ENCODE measurements at places on chromosomes 7 and 10.

DNA sequence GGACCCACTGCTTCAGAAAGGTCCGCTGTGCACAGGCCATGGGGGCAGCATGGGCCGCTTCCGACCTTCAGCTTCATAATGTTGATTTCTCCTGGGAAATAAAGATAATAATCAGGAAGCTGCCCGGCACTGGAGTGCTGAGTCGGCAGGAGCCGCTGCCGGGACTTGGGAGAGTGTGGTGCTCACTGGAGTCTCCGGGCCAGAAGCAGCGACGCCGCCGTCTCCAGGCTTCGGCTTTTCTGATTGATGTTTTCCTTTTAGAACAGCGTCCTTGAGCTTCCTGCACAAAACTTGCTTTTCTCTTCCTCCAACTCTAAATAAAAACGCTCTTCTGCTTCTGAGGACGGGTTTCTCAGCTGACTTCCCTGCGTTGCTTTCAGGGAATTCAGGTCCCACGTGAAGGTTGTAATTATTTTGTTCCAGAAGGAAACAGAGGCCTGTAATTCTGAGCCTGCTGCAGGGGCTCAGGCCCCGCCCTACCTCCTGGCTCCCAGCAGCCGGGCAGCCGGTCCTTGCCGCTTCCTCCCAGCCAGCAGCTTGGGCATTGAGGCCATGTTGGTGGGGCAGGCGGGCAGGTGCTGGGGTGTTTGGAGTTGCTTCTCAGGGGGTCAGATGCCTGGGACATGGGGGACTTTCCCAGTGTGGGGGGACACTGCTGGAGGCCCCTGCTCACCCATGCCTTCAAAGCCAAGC is 14.7 kb downstream of the PWWP2B start:
- no peak for DNase-seq

GRCh38 chr10:30858499-30858898 is 173.2 kb downstream of the ZNF438 start:
- no peak for DNase-seq

- DNase-seq = no peak
Measured at GRCh38 chr7:65744406-65744805, 128.5 kb upstream of the VKORC1L1 start.

DNA sequence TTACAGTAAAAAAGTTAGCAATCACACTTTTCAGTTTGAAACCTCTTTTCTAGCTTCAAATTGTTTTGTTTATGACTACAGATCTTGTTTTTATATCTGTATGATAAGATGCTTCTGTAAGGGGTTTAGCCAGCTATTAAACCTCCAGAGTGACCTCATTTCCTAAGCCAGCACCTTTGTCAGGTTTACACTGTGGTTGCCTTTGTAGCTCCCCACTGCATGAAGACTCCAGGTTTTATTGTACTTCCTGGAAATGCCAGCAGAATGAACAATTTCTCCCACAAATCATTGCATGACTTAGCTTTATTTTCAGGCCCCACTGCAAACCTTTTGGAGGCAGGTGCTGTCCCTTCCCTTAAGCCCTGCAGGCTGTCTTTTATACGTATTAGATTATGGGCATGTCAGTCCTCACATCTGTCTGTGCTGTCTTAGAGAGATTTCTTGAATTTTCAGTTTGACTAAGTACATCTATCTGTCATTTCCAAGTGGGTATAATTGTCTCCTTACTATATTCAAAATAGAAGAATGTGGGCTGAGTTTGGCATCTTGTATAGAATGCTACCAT is 8.2 kb upstream of the AGR3 start:
- DNase-seq = no peak

GRCh38 chr7:122425731-122426130 is 121.2 kb upstream of the FEZF1 start:
- DNase-seq = no peak

DNA sequence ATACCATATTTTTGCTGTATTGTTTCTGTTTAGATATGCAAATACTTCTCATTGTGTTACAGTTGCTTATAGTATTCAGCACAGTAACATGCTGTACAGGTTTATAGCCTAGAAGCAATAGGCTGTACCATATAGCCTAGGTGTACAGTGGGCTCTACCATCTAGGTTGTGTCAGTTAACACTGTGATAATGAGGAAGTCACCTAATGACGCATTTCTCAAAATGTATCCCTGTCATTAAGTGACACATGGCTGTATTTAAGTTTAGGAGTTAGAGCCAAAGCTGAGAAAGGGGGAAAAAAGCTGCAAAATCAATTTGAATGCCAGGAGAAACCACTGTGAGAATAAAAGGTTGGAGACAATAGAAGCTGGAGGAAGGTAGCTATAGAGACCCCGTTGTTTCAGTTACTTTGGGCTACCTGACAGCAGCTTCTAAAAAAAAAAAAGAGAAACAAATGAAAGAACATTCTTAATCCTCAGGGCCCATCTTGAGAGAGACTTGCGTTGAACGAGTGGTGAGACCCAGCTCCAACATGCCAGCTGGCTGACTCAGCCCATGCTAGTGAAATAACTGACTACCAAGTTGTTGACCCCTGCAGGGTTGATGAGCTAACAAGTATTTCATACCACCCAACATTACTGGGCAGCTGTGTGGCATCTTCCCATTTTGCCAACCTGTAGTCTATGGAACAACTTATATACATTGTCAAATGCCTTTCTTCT is 8.7 kb downstream of the STARD3NL start:
- DNase-seq = no peak

GRCh38 chr7:102837802-102838201 is 75.0 kb upstream of the LRRC17 start:
- DNase-seq = no peak

- no peak for DNase-seq
Measured at GRCh38 chr10:132612571-132613504, 75.3 kb downstream of the INPP5A start.

DNA sequence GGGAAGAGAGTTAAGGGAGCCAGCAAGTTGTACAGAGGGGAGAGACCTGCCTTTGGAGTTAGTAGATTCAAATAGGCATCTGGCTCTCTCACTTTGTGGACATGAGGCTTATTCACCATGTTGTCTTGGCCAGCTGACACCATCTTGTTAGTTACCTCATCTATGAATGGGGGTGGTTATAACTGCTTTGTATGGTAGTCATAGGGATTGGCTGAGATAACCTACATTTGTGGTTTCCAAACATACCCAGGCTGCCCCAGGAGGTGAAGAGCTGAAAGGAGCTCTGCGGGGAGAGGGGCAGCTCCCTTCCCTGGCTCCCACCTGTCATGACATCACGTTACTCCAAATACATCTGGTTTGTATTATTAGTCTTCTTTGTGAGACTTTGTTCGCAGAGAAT is 393.3 kb upstream of the AUTS2 start:
- DNase-seq = no peak

DNA sequence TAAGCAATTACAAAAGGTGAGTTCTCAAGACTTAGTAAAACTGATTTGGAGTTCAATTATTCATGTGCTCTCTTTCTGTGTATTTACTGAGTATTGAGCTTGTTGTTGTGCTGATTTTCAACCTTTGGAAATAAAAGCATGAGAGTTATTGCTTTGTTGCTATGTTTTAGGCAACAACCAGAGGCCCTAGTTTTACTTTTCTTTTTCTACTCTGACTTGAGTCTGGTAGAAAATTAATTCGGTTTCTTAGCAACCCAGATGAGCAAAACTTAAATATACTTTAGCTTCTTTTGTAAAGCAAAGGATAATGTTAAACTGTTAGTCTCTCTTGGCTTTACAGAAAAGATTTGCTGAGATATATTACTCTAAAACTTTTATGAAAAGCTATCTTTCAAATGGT is 66.4 kb upstream of the SCIN start:
- no peak for DNase-seq

DNA sequence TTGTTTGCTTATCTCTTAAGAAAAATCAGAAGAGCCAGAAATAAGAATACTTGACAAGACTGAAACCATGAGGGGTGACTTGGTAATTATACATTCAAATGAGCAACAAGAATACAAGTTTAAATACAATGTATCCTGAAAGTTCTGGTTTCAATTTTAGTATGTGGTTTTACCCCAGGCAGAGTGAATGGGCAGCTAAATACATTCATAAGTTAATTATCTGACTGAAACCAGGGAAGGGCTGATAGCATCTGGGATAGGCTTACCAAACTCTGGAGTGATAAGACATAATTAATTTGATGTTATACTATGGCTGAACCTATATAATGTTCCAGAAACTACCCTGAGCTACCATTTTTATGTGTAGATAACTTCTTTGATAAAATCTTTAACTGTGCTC is 252.2 kb upstream of the PLXNA4 start:
- DNase-seq = no peak

DNA sequence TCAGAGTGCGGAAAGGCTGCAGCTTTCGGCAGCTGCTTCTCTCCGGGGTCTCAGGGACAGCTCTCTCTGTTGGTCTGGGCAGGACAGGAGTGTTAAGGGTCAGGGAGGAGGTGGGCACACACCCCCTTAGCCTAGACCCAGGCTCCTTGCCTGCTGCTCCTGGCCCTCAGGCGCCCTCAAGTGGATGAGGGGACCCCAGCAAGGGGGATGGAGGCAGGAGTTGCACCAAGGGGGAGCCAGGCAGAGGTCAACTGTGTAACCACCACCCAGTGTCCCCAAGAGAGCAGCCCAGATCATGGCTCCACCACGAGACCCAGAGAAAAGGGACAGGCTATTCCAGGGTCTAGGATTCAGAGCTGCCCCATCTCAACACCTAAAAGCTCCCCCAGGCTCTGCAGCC is 26.9 kb downstream of the SPOCK2 start:
- DNase-seq = no peak

- no peak for DNase-seq
Measured at GRCh38 chr7:29398011-29398410, 165.6 kb upstream of the PRR15 start.

DNA sequence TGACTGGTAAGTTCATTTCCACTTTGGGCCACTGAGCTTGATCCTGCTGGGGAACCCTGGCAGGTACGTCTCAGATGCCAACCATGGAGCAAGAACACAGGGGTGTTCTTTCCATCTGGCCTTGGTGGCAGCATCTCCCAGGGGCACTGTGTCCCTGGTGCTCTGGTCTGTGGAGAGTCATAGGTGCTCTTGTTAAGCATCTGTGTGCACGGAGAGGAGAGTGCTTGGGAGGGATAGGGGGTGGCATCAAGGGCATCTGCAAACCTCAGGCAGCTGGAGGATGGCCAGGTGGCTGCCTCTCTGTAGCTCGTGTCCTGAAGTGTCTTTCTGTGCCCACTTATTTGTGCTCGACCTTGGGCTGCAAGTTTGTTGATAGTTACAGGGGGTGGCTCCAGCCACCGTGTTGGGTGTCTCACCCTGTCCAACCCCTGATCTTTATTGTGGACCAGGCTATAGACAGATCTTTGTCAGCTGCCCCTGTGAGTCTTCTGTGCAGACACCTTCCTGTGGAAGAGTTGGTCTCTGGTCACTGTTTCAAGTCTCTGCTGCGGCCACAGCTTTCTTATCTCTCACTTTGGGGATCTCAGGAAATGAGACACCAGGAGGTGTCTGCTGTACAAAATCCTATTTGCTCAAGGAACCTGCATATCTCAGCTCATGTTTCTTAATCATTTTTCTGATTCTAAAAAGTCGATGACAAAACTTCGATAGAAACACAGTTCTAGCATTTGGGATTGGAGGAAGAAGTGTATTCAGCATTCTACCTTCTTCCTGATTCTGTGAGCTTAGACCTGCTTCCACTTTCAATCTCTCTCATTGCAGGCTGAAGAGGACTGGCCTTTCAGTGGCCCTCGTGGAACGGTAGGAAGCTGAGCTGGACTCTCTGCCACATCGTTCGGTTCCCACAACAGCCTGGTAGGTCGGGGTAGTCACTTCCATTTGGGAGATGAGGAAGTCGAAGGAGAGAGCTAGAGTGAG is 17.2 kb upstream of the GIMAP8 start:
- DNase-seq = no peak

- DNase-seq = no peak
Measured at GRCh38 chr10:50544857-50545429, 78.8 kb downstream of the SGMS1 start.

GRCh38 chr7:112134039-112134438 is 72.2 kb downstream of the DOCK4 start:
- no peak for DNase-seq

- no peak for DNase-seq
Measured at GRCh38 chr7:91767820-91768219, 112.7 kb downstream of the MTERF1 start.

- DNase-seq = no peak
Measured at GRCh38 chr10:66910671-66911070, 15.2 kb upstream of the LRRTM3 start.

GRCh38 chr7:82841828-82842227 is 320.9 kb downstream of the PCLO start:
- no peak for DNase-seq

DNA sequence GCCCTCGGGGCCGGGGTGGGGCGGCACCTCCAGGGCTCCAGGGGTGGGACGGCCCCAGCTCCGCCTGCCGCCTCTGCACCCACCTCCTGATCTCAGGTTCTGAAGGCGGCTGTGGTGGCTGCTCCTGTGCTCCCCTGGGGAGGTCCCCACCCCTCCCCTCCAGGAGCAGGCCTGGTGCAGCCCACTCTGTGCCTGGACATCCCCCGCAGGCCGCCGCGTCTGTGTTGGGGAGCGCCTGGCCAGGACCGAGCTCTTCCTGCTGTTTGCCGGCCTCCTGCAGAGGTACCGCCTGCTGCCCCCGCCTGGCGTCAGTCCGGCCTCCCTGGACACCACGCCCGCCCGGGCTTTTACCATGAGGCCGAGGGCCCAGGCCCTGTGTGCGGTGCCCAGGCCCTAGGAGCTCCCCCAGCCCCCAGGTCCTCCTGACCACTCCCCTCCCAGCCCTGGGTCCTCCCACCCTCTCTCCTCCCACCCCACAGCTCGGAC is 5.5 kb downstream of the CYP2W1 start:
- DNase-seq = no peak

- no peak for DNase-seq
Measured at GRCh38 chr10:16816830-16817124, 447 bp downstream of the RSU1 start.

Data from GM12864 (cell line).